NCI-H1930 (cell line): ENCODE measurements at places on chromosomes 3 and 15.

- no peak for DNase-seq
These were observed 113.8 kb upstream of the MEF2A start for GRCh38 chr15:99452010-99452409.

GRCh38 chr3:58502872-58503271 is 11.0 kb downstream of the KCTD6 start:
- no peak for DNase-seq

- no peak for DNase-seq
These were observed 32.7 kb downstream of the RBM6 start for GRCh38 chr3:49972656-49973055.

DNA sequence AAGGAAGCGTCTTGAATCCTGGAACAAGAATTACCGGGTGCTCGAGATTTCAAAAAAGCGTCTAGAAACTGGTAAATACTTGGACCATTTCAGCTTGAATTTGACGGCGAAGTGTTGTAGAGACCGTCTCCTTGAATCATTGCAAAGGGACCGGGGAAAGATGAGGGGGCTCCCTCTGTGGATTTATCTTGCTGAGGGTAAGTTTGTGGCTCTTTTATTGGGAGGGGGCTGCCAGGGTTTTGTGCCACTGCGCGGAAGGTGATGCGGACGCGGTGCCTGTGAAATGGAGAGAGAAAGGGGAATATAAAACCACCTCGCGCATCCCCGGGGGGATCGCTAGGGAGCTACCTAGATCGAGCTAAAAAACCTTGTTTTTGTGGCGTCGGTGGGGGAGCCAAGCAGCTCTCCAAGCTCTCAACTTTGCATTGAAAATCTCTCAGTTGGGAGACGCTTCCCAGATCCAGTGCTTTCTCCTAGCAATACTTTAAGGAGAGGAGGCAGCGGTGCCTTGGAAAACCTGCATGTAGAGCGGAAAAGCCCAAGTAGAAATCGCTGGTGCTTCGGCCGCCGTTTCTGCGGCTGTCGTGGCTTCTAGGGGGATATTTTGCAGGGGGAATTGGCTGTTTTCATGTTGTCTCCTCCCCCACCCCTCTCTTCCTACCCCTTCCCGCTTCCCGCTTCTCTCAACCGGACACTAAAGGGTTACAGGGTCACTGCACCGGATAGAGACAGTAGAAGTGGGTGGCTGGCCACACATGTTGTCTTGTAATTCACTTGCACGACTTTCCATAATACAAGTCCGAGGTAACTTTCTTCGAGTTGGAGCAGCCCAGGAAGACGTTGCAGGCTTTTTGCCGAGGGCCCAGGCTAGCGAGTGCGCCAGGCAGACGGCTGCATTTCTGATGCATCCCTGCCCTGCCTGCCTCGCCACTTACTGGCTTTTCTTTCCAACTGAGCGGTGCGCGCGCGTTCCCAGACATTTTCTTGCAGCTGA is 187.6 kb downstream of the NLGN1 start:
- no peak for DNase-seq

- DNase-seq = no peak
These were observed 13.6 kb downstream of the MRPS25 start for GRCh38 chr3:15051531-15051930.

DNA sequence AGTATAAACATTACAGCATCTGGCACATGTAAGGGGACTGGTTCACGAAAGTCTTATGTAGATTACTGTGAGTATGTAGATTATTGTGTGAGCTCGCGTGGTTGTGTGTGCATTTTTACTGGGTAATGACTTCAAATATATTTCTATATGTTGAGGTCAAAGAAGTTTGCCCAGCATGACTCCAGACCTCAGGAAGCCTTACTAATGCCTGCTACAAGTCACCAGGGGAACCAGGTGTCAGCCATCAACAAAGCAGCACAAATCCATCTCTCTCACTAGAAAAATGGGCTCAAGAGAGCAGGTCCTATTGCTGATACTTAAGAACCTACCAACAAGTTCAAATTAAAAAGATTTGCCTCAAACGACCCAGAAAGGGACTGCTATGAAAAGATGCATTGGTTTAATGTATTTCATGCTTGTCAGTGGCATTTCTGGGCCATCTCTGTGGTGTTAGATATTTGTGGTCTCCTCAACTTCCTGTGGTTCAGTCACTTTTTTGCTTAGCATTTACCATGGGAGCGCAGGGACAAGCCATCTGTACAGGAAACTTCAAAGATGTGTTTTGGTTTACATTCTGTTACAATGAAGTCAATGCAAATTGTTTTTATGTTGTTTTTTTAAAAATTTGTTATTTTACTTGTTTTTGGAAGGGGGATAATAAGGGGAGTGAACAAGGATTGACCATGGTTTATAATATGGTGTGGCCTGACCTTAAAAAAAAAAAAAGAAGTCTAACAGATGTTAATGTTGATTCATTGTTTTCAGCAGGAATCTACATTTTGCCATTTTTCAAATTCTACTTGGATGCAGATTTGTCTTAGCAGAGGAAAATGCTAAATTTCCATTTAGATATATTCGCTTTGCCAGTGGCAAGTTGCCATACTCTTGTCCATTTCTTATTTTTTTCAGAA is 172.1 kb upstream of the ADAMTS9 start:
- no peak for DNase-seq

- DNase-seq = no peak
These were observed 88.2 kb upstream of the LMCD1 start for GRCh38 chr3:8413337-8413926.

GRCh38 chr3:97089621-97090020 is 275.2 kb downstream of the EPHA6 start:
- no peak for DNase-seq

DNA sequence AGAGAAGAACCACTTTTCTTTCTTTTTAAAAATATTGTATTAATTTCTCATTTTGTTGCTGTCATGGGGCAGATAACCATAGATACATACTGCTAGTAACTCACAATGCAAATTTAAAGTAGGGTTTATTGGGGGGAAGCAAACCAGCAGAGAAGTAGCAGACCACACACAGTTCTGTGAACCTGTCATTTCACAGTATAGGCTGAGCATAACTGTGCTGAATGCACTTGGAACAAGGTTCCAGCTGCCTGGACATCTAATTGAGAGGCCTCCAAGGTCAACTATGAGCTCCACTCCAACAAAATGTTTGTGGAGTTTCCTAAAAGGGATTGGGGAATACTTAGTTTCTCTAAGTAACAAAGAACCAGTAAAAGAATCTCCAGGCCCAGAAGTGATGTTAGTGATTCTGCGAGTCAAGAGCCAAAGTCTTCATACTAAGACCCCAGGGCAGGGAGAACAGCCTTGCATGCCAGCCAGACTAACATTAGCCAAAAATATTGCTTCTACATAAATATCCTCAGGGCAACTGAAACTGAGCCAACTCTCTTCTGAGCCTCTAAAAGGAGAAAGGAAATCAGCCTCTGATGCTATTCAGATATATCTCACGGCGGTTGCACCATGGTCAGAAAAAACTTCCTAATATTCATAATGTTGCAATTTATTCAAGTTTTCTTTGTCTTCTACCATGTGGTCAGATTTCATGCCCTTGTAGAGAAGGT is 856.4 kb upstream of the ALCAM start:
- no peak for DNase-seq

GRCh38 chr3:41836360-41837134 is 125.4 kb downstream of the ULK4 start:
- DNase-seq = no peak

DNA sequence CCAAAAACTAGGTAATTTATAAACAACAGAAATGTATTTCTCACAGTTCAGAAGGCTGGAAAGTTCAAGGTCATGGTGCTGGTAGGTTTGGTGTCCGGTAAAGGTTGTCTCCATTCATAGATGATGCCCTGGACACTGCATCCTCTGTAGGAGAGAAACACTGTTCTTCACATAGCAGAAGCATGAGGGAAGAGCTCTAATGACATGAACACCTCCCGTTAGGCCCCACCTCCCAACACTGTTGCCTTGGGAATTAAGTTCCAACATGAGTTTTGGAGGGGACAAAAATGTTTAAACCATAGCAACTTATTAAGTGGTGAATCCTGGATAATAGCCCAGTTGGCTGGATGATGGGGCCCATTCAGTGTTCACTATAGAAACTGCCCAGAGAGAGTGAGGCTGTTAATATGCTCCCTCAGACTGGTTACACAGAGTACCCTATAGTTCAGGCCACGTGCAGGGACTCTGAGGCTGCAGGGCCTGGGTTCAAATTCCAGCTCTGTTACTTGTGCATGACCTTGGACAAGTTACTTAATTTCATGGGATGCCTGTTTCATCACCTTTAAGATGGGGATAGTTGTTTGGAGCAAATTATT is 37.0 kb downstream of the CCNL1 start:
- DNase-seq = no peak

- no peak for DNase-seq
These were observed 29.7 kb downstream of the TRIM71 start for GRCh38 chr3:32847528-32847927.

DNA sequence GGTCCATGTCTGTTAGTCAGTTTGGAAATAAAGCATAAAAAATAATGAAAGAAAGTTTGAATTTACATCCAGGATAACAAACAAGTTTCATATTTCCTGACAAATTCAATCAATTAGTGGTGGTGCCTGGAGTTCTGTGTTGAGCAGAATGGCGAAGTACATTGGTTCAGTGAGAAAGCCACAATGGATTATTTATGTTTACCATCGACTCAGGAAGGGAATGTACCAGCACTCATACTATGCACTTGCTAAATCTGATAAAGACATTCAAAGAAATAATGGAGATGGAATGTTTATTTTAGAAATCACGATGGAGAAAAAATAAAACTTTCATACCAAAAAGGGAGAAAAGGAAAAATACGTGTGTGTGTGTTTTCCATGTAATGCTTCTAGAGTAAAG is 45.3 kb upstream of the MME start:
- no peak for DNase-seq

- DNase-seq = peak; percentile 24
These were observed 94.2 kb downstream of the THRB start for GRCh38 chr3:24400450-24400849.
